Activated T-helper 1 cell treated with anti-CD3 and anti-CD28 coated beads, Interleukin-12 subunit alpha, Interleukin-12 subunit beta, Interleukin-2, Interleukin-4 antibody, amounts not matched to agents 30 ng/mL and 10 ng/mL and 1 ng/mL, durations not matched to agents 14 hours and 24 hours and 36 hours (primary cell): ENCODE measurements at places on chromosomes 5 and 9. TPM values are rescaled to one million over a fixed set of nuclear protein-coding genes. Genes with fewer than 3 reads are reported as not detected.

The IL4 gene
- total RNA-seq, result 56.9 and 57.1 TPM in 2 replicates

The ECM2 gene
- total RNA-seq, result not detected in 2 replicates

The TMEM232 gene
- 0.61 and 1.3 TPM in 2 replicates for total RNA-seq

The SLC25A2 gene
- total RNA-seq, result 0.20 and 0.57 TPM in 2 replicates

DNA sequence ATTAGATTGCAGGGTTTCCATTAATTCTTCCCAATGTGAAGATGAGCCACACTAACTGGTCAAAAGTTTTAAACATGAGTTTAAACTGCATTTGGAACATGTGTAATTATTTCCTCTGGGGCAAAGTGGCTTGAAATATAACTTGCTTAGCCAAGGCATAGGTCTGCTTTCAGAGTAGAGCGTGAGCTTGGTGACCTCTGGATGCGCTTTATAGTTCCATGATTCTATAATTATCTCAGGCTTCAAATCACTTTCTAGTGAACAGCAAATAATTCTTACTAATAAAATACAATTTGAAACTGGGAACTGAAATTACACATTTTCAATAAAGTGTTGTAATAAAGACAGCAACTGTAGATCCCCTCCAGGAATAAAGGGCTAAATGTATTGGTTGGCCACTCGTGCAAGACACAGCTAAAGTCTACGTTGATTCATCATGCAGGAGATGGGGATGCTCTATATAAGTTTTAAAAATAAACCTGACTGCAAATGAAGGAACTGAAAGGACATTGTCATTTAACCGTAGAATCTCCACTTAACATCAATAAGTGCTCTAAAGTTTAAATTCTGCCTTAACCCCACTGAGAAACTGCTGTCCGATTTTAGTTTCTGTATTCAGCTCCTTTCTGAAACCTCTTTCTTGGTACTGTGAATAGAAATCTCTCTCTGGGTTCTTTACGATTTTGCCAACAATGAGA is 460.0 kb downstream of the PSAT1 start:
- no peaks in the 10 kb centered on the region for H3K4me1 ChIP-seq
- no peak overlapping the region for H3K4me3 ChIP-seq
- no peak for DNase-seq
- H3K27me3 ChIP-seq, result no peaks in the 10 kb centered on the region

DNA sequence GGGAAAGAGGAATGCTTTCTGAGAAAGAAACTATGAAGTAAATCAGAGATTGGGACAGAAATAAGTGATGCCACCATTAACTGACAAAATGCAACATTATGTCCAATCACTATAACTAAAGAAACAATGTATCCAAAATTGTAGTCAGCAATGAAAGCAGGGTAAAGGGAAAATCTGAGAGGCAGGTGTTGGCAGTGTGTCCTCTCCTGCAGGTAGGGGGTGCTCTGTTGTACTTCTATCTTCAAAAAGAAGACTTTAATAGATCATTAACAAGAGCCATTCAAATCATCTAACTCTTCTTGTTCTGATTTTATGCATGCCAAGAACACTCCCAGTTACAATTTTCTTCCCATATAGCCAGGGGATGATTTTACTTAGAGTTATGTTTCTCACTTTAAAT is 1275.7 kb downstream of the PTPRD start:
- H3K36me3 ChIP-seq, result no peaks in the 10 kb centered on the region
- no peak overlapping the region for H3K4me3 ChIP-seq
- DNase-seq, result no peak
- H3K27ac ChIP-seq, result no peak overlapping the region

- no peak overlapping the region for H3K4me3 ChIP-seq
- no peak for DNase-seq
- H3K36me3 ChIP-seq, result no peaks in the 10 kb centered on the region
Measured at GRCh38 chr5:179431221-179431824, 86.1 kb upstream of the ADAMTS2 start.

DNA sequence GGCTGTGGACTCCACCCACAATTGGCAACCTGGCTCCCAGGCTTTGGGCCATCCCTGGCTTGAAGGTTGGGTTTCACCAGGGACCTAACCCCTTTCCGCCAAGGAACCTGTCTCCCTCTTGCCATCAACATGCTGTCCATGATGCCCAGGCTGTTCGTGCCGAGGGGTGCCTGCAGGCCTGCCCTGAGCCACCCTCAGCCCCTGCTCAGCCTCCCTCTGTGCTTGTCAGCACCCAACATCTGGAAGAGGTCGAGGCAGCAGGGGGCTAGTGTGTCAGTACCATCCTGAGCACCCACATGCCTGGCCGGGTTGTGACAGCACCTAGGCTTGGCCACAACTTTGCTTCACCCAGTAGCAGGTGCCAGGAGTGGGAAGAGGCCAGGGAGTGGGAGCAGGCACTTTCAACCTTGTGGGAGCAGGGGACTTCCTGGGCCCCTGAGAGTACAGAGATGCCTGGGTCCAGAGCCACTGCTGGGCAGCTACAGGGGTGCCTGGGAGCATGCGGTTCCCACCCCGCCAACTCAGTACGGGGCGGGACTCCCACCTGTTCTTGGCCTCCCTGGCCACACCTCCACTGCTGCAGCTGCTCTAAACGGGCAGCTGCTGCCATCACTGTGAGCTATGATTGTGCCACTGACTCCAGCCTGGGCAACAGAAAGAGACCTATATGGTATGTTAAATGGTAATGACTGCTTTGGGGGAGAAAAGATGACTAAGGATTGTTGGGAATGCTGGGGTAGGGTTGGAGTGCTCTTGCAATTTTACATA is 6.3 kb downstream of the PDCD1LG2 start:
- H3K36me3 ChIP-seq, result peaks cover 18% of the 10 kb centered on the region
- H3K4me1 ChIP-seq, result peaks cover 59% of the 10 kb centered on the region
- no peak overlapping the region for H3K4me3 ChIP-seq
- no peak overlapping the region for H3K27ac ChIP-seq
- H3K27me3 ChIP-seq, result peaks cover 1% of the 10 kb centered on the region

- peaks cover 30% of the 10 kb centered on the region for H3K4me1 ChIP-seq
- H3K36me3 ChIP-seq, result peaks cover 7% of the 10 kb centered on the region
- peak overlapping the region; percentile 65 for H3K27ac ChIP-seq
Measured at GRCh38 chr9:129596541-129597331, 24.2 kb downstream of the C9orf50 start.

DNA sequence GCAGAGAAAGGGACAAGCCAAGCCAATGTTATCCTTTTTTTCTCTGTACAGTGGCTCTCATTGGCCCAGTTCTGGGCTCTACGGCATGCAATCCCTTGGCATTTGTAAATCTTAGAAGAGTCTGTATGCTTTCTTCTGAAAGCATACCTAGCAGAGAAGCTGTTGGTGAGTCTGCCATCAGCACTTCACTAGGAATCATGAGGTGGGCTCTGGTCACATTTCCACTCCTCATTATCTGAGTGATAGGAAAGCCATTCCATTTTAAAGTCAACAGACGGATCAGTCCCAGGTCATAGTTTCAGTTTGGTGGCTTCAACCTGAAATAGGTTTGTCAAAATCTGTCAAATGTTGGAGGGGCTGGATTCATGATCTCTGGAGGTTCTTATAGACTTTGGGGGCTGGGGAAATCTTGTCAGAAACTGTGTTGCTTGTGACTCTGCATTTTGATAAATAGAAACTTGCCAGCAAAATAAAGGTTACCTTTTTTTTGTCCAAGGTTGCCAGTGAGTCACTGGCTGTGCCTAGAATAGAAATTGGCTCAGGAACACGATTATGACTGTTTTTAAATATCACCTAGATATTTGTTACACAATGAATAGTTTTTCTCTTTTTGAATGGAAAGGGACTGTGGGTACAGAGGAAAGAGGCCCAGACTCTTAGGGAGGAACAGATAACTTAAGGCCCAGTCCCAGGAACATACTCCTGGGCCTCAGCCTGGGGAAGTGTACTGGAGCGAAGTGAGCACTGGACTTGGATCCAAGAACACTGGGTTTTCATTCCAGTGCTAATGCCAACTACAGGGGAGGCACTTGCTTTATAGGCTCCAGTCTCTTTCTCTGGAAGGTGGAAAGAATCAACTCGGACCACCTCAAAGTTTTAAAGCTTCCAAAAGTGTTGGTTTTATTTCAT is 183.1 kb downstream of the NMUR2 start:
- H3K4me1 ChIP-seq, result no peaks in the 10 kb centered on the region
- DNase-seq, result no peak
- no peak overlapping the region for H3K27ac ChIP-seq
- H3K36me3 ChIP-seq, result no peaks in the 10 kb centered on the region

GRCh38 chr9:96450613-96451528 is 902 bp downstream of the HABP4 start:
- H3K36me3 ChIP-seq, result peaks cover 2% of the 10 kb centered on the region
- H3K4me3 ChIP-seq, result peak overlapping the region; percentile 87
- peaks cover 23% of the 10 kb centered on the region for H3K4me1 ChIP-seq

- H3K27me3 ChIP-seq, result no peaks in the 10 kb centered on the region
- H3K4me3 ChIP-seq, result no peak overlapping the region
- H3K27ac ChIP-seq, result no peak overlapping the region
- DNase-seq, result no peak
- H3K36me3 ChIP-seq, result peaks cover 55% of the 10 kb centered on the region
Measured at GRCh38 chr5:154437281-154437965, 8.4 kb upstream of the SAP30L start.
